ENCODE measurements at places on chromosomes 13 and 19.

- DNase-seq: no peak
Observed at GRCh38 chr19:53109527-53109926, 6.3 kb upstream of the ZNF160 start.

- no peak for DNase-seq
Observed at GRCh38 chr19:48780631-48781391, 25.5 kb downstream of the FGF21 start.

- no peak for DNase-seq
Observed at GRCh38 chr13:51688937-51689662, 104.8 kb downstream of the WDFY2 start.

GRCh38 chr13:80070024-80070703 lies 270.8 kb downstream of the SPRY2 start:
- no peak for DNase-seq

DNA sequence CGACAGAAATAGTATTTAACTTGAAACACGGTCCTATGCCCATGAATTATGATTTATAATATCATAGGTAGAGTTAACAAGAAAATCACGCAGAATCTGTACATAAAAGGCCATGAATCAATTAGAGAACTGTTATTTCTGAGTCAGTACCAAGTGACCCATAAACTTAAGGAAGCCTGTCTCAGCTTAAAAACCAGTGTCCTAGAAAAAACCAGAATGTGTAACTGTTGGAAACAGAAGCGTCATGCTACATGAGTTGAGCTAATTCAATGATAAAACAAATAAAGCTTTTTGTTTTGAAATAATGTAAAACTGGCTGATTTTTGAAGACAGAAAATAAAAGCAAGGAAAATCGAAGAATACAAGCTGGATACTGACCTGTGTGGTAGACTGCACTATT lies 34.8 kb upstream of the SGCG start:
- DNase-seq: no peak

DNA sequence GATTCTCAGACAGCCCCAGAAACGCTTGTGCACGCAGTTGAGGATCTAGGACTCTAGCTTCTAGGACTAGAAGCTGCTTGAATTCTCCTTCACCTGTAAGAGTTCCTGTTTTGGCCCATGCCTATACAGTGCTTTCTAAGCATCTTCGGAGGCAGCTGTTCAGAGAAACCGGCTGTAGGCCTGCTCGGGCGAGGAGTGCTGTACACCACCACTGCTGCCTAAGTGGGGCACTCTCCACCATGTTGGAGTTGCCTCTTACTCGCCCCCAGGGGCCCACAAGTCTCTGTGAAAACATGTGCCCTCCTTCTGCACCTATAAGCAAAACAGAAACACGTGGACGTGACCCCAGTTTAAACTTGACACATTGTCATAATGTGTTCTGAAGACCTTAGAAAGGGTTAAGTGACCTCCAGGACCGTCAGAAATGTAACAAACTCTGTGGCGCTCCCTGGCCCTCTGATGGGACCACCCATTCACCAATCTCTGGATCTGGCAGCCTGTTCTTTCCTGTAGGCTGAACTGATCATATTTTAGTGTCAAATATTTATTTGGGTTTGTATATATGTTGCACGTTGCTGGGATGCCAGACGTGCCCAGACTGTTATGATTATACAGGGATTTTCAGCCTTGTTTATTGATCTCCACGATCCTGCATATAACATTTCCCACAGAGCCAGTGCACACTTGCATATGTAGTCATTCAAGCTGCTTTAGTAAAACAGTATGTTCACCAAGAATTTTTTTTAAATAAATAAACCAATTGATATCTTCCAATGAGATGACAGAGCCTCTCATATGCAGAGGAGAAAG lies 60.8 kb downstream of the C13orf42 start:
- DNase-seq: no peak

GRCh38 chr13:41613471-41613870 lies 156.1 kb downstream of the RGCC start:
- DNase-seq: no peak

DNA sequence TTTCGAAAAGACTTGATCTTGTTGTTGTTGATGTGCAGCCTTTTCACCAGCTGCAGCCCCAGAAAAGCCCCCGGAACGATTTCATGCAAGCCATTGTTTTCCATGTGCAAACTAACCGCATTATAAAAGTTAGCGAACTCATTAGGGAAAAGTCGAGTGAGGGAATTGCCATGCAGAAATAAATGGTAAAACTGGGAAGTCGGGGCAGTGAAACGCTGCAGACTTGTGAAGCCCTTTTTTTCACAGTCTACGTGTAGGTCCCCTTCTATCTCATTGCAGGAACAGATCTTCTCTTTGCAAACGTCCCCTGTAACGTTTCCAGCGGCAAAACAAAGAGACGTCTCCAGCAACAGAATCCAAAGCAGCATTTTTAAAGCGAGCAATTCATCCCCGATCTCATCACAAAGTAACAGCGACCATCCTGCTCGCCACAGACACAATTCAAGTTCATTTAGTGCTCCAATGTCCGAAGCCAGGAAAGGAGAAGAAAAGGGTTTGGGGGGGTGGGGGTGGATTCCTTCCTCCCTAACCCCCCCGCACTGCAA lies 1.1 kb downstream of the SLITRK1 start:
- no peak for DNase-seq

DNA sequence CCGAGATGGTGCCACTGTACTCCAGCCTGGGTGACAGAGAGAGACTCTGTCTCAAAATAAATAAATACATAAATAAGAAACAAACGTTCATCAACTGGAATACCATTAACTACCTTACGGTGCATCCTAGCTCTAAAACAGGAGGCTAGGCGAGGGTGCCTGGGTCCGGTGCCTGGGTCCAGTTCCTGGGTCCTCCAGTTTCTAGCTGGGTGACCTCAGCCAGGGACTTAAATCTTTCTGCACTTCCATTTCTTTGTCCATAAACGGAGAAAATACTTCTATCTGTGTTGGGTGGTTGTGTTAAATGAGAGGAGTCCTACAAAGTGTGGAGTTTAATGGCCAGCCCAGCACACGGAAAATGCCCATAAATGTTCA lies 34.0 kb downstream of the RFX2 start:
- DNase-seq: no peak

DNA sequence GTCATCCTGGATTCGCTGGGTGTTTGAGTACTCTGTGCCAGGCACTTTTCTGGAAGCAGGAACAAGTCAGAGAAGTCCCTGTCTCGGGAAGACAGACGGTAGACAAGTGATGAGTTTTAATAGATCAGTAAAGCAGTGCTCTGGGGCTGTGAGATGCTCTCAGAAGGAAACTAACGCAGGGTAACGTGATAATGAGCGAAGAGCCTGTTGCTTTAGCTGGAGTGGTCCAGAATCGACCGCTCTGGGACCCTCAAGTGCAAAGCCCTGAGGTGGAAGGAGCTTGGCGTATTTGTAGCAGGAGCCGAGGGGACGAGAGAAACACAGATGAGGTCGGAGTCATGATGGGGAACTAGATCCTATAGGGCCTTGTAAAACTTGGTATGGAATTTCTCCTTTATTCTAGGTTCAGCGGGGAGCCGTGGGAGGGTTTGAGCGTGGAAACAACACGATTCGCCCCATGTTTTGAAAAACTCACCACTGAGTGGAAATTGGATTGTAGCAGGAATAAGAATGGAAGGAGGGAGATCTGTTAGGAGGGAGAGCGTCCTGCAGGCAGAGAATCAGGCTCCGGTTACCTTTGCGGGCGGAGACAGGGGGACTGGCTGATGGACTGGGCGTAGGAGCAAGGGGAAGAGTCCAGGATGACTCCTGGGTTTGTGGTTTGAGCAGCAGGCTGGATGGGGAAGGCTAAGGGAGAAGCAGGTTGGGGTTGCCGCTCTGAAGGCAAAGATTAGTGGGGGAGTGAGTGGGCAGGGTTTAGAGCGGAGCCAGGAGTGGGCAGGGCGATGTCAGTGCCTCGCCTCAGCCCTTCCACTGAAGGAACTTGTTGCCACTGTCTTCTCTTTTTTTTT lies 763 bp downstream of the POLD1 start:
- no peak for DNase-seq

- DNase-seq: no peak
Observed at GRCh38 chr13:79477968-79478367, 3.0 kb upstream of the NDFIP2 start.

Data from activated naive CD4-positive, alpha-beta T cell treated with Interleukin-2 at 50 U/mL for 16 hours (primary cell).